Activated CD4-positive, alpha-beta T cell treated with anti-CD3 and anti-CD28 coated beads, Interleukin-2, amount 50 U/mL, for 16 hours (primary cell): ENCODE measurements at places on chromosomes 12 and 14.

DNA sequence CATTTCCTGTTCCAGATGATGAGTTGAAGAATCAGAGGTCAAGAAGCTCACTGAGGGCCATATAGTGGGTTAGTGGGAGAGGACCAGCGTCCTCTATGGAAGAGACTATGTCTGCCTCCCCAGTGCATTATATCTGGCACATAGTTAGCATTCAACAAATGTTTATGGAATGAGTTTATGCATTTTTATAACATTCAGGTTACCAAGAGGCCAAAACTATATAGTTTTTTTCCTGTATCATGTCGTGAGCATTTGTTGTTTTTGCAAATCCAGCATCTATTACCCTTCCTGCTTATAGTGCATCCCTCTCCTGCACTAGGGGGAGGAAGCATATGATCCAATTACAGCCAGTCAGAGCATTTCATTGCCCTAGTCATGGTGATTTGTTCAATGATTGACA, 60.6 kb downstream of the SUDS3 start:
- no peak for DNase-seq

DNA sequence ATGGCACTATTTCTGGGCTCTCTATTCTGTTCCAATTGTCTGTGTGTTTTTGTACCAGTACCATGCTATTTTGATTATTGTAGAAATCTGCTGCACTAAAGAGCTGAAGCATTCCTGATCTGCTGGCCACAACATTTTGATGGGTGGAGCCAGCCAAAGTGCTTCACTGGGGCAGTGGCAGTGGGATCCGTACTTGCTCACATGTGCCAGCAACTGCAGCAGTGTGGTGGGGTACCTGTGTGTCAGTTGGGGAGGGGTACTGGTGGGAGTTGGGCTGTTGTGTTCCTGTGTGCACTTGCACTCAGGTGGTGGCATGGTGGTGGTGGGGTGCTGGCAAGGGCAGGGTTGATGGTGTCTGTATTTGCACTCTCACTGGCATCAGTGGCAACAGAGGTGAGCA, 204.6 kb upstream of the ALG10 start:
- no peak for DNase-seq

GRCh38 chr14:93510056-93510455, 79.3 kb downstream of the UNC79 start:
- DNase-seq, result no peak

GRCh38 chr14:69226736-69227135, 33.2 kb upstream of the GALNT16 start:
- DNase-seq, result no peak

DNA sequence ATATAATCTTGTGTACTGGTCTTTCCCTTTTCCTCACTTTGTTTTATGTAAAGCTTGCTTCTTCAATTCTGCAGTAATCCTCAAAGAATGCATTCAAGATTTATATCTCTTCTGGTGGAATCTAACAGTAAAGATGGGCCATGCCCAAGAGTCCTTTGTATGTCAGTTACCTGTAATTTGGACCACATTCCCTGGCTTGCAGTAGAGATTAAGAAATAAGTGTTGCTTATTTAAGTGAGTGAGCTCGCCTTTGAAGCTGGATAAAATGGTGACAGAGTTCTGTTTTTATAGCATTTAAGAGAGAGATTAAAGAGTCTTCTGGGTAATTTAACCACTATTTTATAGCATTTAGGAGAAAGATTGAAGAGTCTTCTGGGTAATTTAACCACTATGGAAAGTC, 262.1 kb upstream of the ATP2B1 start:
- no peak for DNase-seq

GRCh38 chr12:109951136-109951535, 45.0 kb downstream of the GIT2 start:
- DNase-seq, result no peak

- DNase-seq, result no peak
Measured at GRCh38 chr12:92426332-92426731, 276.5 kb upstream of the PLEKHG7 start.

DNA sequence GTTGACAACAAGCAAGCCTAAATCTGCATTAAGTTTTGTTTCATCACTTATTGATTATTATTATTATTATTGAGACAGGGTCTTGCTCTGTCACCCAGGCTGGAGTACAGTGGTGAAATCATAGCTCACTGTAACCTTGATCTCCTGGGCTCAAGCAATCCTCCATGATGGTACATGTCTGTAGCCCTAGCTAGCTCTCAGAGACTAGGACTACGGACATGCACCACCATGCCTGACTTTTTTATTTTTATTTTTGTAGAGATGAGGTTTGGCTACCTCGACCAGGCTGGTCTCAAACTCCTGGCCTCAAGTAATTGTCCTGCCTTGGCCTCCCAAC, 35.7 kb upstream of the STK38L start:
- DNase-seq, result no peak
